Progenitor cell of endocrine pancreas (in vitro differentiated cells): ENCODE measurements at places on chromosomes 5 and 9.

DNA sequence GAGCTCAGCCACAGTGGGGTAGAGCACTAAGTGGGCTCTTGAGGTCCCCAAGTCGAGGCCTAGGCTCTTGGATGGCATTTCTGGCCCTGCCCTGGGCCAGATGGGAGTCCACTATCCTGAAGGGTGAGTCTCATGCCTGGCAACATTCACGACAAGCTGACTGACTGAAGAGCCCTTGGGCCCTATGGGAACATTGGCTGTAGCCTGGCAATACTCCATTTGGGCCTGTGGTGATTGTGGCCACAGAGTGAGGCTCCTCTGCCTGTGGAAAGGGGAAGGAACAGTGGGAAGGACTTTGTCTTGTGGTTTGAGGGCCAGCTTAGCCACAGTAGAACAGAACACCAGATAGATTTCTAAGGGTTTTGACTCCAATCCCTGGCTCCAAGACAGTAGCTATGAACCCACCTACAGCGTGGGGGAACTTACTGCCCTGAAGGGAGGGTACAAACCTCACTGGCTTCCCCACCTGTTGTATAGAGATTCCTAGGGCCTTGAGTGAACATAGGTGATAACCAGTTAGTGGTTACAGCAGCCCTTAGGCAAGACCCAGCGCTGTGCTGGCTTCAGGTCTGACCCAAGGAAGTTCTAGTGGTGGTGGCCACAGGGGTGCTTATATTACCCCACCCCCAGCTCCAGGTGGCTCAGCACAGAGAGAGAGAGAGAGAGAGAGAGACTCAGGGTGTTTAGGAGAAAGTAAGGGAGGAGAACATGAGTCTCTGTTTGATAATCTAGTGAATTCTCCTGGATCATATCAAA lies 72.4 kb downstream of the KIAA0825 start:
- no peak for DNase-seq

DNA sequence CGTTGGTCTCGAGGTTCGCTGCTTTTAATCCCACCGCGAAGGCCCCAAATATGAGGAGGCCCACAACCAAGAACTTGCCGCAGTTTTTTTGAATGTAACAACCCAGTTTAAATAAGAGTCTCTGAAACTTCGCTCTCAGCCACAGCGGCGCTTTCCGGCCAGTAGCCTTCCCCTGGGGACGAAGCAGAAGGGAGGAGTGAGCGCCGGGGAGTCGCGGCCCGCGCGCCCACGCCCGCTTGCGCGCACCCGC lies 10.4 kb downstream of the PTCH1 start:
- DNase-seq, result no peak

- no peak for DNase-seq
These were observed 7.7 kb upstream of the SHISAL2B start for GRCh38 chr5:64682608-64683007.

GRCh38 chr5:67355120-67355713 lies 158.6 kb upstream of the CD180 start:
- DNase-seq, result no peak

- DNase-seq, result no peak
These were observed 57.7 kb downstream of the MAPKAP1 start for GRCh38 chr9:125649315-125649714.

DNA sequence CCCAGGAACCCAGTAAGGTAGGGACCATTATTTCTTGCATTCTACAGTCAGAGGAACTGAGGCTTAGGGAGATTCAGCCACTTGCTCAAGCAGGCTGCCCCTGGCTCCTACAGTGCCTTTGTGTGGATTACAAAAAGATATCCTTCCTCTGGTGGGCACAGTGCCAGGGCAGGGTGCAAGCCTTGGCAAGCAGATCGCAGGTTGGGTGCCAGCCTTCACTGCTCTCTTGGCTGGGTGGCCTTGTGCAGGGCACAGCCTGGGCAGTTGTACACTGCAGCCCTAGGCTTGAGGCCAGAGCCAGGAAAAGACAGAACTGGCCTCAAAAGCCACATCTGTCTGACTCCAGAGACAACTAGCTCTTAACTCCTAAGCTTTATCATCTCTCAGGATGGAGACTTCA lies 15.0 kb downstream of the DOCK2 start:
- no peak for DNase-seq
